HTR-8/SVneo (cell line): ENCODE measurements at places on chromosomes 7 and 10.

DNA sequence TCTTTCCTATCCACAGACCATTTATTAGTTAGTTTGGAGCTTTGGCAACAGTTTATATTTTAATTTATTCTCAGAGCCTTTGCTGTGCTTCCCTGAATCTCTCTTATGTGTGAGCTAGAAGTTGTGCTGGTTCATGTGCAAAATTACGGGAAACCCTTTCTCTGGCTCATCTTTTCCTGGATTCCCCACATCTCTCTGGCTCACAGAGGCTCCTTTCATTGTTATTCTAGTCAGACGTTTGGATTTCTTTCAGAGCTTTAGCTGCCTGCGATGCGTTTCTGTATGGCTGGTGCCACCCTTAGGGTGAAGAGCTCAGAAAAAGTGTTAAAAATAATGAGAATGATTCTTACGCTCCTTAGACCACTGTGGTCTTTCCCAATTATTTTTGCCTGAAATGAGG is 53.3 kb downstream of the TPST1 start:
- DNase-seq = no peak

- no peak for DNase-seq
Observed at GRCh38 chr7:2855386-2855785, 11.3 kb upstream of the GNA12 start.

DNA sequence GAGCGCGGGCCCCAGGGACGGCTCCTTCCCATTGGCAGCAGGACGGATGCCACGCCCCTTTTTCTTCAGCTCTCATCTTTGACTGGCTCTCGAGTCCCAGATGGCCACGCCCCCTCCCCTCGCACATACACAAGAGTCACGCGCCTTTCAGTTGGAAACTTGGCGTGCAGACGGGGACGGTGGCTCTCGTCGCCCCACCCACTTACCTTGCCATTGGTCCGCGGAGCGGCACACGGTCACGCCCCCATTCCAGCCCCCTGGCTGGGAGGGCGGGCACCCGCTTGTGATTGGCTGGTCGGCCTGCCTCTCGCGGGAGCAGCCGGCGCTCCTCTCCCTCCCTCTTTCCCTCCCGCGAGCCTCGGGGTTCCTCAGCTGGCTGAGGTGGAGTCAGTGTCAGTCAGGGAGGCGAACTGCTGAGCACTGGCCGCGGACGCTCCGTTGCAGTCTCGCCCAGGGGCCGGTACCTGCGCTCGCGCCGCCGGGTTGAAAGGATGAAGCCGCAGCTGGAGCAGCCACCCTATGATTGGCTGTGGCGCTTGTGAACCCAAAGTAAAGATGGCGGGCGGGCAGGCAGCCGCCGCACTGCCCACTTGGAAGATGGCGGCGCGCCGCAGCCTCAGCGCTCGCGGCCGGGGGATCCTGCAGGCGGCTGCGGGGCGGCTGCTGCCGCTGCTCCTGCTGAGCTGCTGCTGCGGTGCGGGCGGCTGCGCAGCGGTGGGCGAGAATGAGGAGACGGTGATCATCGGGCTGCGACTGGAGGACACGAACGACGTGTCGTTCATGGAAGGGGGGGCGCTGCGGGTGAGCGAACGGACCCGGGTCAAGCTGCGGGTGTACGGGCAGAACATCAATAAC is at the start of gene CNNM2:
TSS of gene CNNM2 (plus strand) at position 333 of the 855 bp plus-strand sequence. CDS start at position 520, 187 bp downstream.
- peak; percentile 98 for DNase-seq

GRCh38 chr7:16774986-16775385 is 21.4 kb downstream of the TSPAN13 start:
- no peak for DNase-seq

DNA sequence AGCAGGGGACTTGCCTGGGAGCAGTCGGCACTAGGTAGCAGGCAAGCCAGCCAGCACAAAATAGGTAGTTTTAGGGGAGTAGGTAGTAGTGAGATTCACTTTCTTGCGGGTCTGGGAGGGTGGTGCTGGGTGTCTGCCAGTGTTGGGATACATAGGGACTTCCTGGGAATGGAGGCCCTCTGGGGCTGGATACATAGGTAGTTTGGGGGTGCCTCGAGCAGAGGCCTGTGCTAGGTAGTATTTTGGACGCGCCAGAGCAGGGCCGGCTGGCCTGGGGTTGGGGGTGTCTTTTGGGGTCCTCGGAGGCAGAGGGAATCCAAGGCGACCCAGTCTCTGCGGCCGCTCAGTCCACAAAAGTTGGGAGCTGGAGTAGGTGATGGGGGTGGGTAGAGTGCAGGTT is 2.0 kb upstream of the HOXA3 start:
- no peak for DNase-seq

GRCh38 chr7:69349291-69349690 is 249.0 kb upstream of the AUTS2 start:
- no peak for DNase-seq

DNA sequence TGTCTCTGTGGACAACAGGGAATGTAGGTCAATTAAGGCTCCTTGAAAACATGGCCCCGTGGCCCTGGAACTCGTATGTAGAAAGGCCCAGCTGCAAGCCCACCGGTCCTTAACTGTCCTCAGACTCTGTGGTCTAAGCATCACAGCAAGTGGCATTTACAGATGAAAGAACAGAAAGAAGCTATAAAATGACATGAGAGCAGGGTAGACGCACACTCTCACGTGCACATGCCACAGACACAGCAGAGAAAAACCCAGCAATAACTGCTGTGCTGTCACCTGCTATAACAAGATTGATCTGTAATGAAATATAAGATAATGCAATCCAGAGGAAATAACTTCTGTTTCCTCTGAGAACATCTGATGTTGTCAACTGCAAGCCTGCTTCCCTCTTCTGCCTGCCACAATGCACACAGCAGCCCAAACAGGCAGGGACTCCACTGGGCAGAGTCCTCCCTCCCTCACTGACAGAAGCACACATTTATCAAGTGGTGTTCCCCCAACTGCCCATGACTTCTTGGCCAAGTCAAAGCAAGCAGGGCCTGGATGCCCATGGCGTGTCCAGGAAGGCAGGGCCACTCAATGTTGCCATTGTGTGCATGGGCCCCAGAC is 63.9 kb downstream of the GFRA1 start:
- DNase-seq = no peak

DNA sequence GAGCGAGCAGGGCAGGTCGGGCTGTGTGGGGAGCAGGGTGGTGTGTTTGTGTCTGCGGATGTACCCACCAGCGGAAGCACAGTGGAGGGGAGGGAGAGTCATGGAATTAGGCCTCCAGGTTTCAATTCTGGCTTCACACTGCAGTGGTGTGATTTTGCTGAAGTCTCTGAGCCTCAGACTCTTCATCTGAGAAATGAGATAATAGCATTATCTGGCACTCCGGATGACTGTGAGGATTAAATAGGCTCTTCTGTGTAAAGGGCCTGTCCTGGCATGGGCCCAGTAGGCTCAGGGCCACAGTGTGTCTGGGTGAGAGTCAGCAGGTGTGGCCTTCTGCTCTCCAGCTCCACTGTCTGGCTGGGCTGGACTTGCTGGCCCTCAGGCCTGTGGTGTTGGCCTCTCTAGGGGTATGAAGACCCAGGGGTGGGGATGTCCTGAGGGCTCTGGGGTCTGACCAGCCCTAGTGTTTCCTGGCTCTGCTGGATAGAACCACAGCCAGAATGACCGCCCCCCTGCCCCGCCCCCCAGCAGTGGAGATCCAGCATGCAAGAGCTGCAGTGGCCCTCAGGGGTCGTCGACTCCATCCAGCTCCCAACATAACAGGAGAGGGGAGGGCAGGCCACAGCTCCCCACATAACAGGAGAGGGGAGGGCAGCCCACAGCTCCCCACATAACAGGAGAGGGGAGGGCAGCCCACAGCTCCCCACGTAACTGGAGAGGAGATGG is 178.6 kb downstream of the RPS24 start:
- DNase-seq = no peak

DNA sequence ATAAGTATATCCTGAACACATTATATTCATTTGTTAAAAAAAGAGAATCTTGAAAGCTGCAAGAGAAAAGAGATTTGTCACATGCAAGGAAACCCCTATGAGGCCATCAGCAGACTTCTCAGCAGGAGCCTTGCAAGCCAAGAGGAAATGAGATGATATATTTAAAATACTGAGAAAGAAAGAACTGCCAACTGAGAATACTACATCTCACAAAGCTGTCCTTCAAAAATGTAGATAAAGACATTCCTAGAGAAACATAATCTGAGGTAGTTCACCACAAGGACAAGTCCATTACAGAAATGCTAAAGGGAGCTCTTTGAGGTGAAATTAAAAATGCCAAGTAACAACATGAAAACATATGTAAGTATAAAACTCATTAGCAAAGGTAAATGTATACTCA is 224.4 kb upstream of the MBL2 start:
- no peak for DNase-seq

- no peak for DNase-seq
Observed at GRCh38 chr7:78542541-78542940, 744.0 kb downstream of the PHTF2 start.

DNA sequence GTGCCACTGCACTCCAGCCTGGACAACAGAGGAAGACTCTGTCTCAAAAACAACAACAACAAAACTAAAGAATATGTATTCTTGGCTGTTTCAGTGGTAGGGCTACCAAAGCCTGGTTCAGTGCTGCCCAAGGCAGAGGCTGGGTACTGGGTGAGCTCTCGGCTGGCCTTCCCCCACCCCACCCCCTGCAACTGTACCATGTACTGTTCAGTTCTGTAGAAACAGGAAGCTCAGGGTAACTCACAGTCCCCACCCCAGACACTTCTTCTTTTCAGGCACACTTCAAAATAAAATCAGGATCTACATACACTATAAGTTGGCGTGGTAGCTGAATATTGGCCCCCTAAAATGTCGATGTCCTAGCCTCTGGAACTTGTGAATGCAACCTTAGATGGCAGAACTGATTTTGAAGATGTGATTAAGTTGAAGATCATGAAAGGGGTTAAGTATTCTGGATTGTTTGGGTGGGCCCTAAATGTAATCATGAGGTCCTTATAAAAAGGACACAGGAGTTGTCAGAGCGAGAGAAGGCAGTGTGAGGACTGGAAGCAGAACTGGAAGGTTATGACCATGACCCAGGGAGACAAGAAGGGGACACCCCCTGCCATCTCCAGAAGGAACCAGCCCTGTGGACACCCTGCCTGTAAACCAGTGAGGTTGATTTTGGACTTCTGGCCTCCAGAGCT is 31.2 kb downstream of the TBXAS1 start:
- DNase-seq = no peak

DNA sequence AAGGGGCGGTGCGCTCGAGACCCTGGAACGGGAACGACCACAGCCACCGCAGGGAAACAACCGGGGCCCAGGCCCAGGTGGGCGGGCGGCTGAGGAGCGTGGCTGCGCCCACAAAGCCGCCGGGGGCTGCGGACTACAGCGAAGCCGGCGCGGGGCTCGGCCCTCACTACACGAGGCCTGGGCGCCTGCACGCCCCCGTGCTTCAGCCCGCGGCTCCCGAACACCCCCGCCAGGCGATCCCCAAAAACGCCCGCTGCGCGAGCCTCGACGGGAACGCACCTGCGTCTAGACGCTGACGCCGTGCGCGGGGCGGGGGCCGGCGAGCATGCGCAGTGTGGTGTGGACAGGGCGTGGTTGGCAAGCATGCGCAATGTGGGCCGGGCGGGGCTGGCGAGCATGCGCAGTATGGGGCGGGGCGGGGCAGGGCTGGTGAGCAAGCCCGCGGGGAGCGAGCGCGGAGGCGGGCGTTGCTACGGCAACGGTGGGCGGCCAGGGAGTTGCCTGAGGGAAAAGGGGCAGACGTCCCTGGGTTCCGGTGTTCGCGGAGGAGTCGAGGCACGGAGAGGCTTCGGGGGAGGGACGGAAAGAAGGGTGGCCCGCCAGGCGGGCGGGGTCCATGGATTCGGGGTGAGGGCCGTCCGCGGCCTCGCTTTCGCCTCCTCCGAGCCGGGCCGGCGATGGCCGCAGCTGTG is at the start of gene RNF32:
TSS of gene RNF32 (plus strand) at position 518 of the 692 bp plus-strand sequence. CDS start 3,104 bp downstream, outside the sequence.
- DNase-seq = peak; percentile 93

- no peak for DNase-seq
Observed at GRCh38 chr10:86312701-86313270, 53.8 kb downstream of the GRID1 start.

GRCh38 chr10:28935061-28935460 is 257.7 kb downstream of the BAMBI start:
- no peak for DNase-seq

- no peak for DNase-seq
Observed at GRCh38 chr7:106075937-106076336, 36.2 kb downstream of the SYPL1 start.

GRCh38 chr7:894164-894867 is 18.0 kb downstream of the GET4 start:
- DNase-seq = no peak

- no peak for DNase-seq
Observed at GRCh38 chr10:5400468-5401240, 4.0 kb downstream of the TUBAL3 start.

DNA sequence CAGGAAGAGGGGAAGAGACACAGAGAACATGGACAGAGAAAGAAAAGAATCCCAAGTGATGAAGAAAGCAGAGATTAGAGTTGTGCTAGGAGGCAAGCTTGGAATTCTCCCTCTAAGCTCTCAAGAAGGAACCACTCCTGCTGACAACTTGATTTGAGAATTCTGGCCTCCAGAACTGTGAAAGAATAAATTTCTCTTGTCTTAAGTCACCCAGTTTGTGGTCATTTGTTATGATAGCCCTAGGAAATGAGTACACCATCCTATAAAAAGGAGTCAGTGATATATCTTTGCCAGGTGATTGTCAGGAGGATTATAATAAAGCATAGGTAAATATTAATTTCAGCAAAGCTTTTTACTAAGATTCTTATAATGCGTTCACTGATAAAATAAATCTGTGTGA is 82.7 kb upstream of the TFEC start:
- no peak for DNase-seq

GRCh38 chr7:91582799-91583477 is 297.6 kb downstream of the MTERF1 start:
- DNase-seq = no peak

DNA sequence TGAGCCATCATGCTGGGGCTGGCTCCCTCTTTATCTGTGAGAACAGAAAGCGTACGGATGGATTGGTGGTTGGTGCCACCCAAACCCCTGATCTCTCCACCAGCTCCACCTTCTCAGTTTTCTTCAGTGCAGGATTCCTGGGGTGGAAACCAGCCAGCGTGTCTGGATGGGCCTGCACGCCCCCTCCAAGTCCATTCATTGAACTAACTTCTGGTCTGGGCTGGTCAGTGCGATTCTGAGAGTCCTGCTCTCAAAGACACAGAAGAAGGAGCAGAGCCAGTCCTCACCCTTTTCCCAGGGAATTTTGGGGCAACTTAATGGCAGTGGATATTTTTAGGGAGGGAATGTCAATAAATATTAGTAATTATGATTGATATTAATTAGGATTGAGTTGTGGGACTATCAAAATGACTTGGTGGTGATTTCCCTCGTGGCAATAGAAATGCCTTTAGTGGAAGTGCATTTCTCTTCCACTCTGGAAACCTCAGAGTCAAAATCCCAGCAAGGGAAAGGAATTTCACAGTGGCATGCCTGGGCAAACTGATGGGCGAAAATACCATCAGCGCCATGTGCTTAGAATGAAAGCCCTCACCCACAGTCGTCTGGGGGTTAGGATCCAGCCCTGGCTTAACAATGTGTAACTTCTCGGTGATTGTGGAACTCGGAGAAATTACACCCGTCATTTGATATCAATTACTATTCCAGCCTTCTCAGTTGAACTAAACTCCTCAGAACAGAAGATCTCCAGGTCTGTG is 69.3 kb upstream of the EEPD1 start:
- DNase-seq = no peak

- DNase-seq = no peak
Observed at GRCh38 chr7:1193593-1194424, 33.8 kb upstream of the ZFAND2A start.
